ENCODE measurements at places on chromosomes 1 and 21.

DNA sequence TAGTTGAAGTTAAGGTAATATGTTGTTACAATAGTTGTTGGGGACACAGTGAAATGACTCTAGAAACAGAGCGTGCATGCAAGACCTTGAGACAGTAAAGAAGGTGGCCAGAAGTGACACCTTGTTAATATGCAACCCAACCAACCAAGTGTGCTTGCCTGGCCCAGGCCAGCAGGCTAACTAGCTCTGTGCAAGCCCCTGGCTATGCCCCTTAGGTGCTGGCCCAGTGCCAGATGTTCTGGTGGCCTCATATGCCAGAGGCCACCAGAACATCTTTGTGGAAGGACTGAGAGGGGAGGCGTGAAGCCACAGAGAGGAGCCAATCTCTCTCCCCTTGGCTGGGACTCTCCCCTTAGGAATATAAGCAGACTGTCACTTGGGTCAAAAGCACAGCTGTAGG lies 111.2 kb upstream of the JUN start:
- DNase-seq = no peak

- DNase-seq = peak; percentile 7
Measured at GRCh38 chr1:8816831-8817411, 519 bp downstream of the RERE start.

DNA sequence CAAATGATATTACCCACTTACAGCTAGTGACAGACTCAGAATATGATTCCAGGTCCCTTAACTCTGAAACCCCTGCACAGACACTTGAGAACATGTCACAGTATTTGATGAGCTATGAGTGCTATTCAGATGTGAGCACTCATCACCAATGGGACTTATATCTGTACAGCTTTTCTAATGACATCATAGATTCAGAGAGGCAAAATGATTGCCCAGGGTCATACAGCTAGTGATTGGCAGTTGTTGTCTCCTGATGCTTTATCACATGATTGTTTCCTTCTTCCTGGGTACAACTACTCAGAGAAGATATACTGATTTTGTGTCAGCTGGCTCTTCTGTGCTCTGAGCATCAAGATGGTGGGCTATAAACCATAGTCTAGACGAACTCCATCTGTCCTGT lies 428.0 kb upstream of the BEND5 start:
- no peak for DNase-seq

GRCh38 chr1:79079770-79080169 lies 73.2 kb upstream of the ADGRL4 start:
- DNase-seq = no peak

DNA sequence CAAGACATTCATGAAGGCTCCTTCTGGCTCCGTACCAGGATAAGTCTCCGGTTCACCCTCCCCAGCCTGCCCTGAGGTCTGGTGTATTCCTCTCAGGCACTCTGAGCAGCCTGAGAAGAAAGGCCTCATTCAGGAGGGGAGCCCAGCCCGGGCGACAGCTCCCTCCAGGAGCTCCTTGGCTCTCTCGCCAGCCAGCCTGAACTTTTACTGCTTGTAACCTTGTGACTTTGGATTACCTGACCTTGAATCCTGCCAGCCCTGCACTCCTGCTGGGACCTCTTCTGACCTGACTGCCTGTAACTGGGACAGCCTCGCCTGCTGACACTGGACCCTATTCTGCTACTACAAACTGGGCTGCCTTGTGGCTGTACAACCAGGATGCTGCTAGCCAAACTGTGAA lies 65.8 kb downstream of the CD34 start:
- DNase-seq = no peak

DNA sequence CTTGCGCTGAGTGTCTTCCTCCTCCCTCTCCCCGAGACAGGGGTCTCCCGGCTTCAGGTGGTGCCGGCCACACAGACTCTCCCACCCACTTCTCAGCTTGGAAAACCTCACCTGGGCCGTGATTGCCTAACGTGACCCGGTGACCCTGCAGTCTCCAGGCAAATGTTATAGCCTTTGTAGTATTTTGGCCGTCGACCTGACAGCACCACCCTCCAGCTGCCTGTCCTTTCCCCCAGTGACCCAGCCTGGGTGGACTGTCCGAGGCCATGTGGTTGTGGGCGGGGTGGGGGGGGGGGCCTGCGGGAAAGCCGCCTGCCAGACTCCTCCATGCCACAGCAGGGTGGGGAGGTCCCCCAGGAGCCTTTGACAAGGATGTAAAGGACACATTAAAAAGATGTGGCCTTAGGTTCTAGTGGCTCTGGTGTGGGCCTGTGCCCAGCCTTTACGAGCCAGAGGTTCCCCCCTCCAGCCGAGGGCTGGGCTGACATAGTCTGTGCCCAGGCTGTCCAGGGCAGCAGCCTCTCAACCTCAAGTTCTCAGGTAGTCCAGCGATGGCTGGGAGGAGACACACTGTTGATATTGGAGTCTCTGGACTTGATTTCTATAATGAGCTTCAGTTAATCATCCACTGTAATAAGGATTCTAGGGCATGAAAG lies 8.1 kb downstream of the TOR3A start:
- DNase-seq = no peak

DNA sequence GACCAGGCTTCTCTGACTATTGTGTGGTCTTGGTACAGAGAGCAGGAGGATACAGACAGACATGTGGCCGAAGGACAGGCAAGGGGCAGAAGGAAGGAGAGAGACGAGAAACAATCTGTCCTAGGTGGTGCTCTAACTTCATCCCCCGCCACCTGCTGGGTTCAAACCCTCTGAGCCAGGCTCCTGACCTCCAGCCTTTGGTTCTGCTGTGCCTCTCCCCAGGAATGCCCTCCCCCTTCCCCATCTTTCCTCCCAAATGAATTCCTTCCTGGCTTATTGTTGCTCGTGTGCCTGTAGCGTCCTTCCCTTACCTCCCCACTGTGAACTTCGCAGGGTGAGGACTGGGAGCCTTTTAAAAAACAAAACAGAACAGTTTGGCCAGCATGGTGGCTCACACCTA lies 5.4 kb downstream of the TCEA3 start:
- DNase-seq = no peak

DNA sequence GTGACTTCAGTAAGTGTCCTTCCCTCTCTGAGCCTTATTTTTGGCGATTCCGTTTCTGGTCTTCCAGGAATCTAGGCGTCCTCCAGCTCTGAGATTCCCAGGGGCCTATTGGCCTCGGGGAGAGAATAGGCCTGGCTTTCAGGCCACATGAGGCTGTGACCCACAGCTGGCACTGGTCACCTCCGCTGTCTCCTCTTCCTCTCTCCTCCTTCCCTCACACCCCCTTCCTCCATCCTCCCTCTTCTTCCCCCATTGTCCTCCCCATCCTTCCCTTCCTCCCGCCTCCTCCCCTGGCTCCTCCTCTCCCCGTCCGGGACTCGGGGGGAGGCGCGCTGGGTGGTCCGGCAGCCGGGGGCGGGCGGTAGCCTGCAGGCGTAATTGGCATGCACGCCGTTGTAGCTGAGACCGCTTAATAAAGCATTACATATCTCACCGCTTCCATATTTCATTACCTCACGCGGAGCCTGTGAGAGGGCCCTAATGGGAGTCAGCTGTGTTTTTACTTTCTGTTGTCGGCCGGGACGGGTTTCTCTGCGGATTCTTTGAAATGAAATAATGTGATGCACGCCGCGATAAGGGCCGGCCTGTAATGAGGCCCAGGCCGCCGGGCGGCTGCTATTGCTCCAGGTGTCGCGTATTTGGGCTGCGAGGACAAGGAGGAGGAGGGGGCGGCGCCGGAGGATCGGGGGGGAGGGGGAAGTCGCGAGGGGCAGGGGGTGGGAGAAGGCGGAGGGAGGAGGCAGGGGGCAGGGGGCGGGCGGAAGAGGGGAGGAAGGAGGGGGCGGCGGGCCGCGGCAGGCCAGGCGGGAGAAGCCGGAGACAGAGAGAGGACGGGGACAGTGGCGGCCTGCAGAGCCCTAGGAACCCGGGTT lies 95.3 kb downstream of the FOXD2 start:
- no peak for DNase-seq

- DNase-seq = no peak
Measured at GRCh38 chr1:166479052-166479631, 312.3 kb upstream of the FAM78B start.

- DNase-seq = no peak
Measured at GRCh38 chr1:223245411-223245810, 102.4 kb upstream of the TLR5 start.

GRCh38 chr1:54884135-54884586 lies 2.8 kb downstream of the DHCR24 start:
- DNase-seq = no peak

DNA sequence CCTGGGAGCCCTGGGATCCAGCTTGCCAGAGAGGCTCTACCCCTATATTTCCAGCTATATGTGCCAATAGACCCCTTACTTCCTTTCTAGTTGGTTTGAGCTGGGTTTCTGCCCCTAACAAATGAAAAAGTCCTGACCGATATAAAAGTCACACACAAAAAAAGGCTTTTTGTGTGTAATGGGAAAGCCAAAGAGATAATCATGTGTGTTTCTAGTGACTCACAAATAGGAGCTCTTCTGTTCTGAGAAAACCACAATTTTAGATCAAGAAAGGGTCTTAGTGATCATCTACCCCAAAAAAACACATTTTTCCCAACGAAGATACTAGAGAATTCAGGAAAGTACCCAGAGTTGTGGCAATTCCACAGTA lies 23.0 kb upstream of the PLEKHA6 start:
- no peak for DNase-seq

All from GF-D8 (cell line).